ENCODE measurements at places on chromosomes 1 and 21.

GRCh38 chr1:34786521-34787325 lies 5.7 kb downstream of the GJB3 start:
- peak; percentile 69 for DNase-seq

GRCh38 chr1:61268546-61269240 lies 186.3 kb downstream of the NFIA start:
- no peak for DNase-seq

DNA sequence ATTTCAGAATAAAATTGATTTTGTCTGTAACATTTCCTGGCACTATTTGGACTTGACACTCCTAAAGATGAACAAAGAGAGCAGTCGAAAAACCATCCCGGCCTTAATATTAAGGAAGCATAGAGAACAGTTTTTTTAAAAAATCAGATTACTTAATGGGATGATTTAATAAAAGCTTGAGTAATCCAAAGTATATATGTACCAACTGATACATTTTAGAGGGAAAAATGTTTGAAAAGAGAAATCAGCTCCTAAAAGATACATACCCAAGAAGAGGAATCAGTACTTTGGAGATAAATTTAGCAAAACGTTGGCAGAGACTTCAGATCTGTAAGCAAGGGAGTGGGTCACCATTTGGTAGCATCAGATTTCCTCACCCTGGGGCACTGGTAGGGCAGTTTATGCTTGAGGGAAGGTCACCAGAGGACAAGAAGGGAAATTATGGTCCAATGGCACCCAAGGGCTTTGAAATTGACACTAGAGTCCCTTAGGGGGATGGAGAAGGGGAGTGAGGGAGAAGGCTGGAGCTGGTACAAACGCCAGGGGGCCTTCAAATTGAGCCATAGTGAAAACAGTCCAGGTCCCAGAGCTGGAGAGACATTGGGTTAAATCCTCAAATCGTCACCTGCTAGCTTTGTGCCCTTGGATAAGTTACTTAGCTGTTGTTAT lies 5.9 kb downstream of the SLAMF7 start:
- no peak for DNase-seq

GRCh38 chr1:52927212-52928014 lies at the start of gene SCP2:
Gene SCP2, plus strand, starts transcription at chr1:52927276. Its CDS starts 121 bp downstream, at chr1:52927397.
- peak; percentile 84 for DNase-seq

DNA sequence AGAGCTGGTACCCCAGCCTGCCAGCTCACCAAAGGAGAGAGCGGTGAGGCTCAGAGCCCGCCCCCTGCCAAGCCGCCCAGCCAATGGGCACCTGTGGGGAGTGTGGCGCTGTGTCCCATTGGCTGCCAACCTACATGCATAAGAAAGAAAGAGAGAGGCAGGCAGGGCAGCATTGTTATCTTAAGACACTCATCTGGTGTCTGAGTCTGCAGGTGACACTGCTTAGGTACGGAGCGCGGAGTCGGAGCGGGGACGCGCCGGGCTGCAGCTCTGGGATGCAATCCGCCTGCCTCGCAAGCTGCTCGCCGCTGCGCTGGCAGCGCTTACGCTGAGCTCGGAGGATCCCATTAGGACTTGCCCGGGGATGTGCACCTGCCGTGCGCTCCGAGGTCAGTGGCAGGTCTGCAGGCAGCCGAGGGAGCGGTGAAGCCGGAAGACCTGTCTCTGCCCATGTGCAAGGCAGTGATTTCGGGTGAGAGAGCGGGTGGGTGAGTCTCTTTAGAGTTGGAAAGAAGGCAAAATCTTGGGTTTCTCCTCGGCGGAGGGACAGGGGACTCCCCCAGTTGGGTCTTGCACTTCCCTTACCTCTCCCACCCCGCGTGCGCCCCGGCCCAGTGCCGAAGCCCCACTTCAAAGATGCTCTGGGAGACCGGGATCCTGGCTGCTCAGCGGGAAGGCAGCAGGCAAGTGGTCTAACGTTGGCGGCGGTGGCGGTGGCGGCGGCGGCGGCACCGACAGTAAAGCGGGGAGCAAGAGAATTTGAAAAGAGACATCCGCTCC lies at the start of gene BRINP2:
Gene BRINP2 (plus strand): TSS at position 203 of the 780 bp plus-strand sequence. CDS start 58,919 bp downstream, outside the sequence.
- no peak for DNase-seq

- no peak for DNase-seq
These were observed 11.3 kb downstream of the SSR2 start for GRCh38 chr1:156009404-156009803.

DNA sequence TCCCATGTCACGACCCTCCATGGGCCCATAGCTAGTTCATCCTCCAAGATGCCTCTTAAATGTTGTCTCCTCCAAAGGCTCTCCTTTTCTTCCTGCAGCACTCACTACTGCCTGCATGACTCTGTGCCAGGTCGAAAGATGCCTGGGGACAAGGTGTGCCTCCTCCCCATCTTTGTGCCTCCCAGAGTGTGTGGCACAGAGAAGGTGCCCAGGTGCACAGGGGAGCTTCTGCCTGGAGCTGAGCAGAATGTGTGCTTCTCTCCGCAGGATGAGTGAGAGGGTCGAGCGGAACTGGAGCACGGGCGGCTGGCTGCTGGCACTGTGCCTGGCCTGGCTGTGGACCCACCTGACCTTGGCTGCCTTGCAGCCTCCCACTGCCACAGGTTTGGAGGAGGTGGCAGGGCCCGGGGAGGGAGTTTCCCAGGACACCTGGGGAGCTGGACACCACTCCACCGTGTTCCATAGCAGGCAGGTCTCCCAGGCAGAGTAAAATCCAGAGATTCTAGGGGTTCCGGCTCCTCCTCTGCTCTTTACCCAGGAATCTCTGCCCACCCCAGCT lies 6.9 kb upstream of the PPM1J start:
- no peak for DNase-seq

DNA sequence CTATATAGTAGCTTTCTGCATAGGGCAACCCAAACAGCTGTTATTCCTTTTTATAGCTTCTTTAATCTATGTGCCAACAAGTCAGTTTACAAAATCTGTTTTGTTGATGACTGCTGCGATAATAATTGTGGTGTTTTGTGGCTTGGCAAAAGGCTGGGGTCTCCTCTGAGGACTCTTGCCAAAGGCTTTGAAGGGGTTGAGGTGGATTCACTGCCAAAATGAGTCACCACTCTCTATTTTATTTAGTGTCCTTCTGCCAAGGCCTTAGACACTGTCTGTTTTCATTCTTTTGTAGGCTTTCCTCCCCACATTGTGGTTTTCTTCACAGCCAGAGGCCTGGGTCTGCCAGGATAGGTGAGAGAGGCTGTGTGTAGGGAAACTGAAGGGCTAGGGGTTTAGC lies 161.8 kb downstream of the NFIA start:
- no peak for DNase-seq

GRCh38 chr21:45997205-45997494 lies 15.6 kb downstream of the COL6A1 start:
- DNase-seq: no peak

GRCh38 chr1:155107309-155108264 lies 20.1 kb upstream of the EFNA1 start:
- DNase-seq: no peak

GRCh38 chr1:59410457-59410856 lies 113.6 kb downstream of the FGGY start:
- DNase-seq: no peak

DNA sequence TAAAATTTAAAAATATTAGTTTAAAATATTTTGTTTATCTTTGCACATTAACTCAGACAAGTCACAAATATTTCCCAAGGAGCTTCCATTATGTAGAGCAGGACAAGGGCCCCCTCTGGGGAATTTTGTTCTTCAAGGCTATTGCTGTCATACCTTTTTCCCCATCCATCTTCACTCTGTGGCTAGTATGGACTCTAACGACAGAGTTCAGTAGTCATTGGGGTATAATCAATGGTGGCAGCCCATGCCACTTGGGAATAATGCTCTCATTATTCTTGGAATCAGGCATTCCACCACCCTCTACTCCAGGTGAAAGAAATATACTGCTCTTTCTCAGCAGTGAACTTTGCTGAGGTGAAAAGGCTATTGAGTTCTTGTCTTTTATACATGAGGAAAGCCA lies 38.5 kb upstream of the ERO1B start:
- DNase-seq: no peak

DNA sequence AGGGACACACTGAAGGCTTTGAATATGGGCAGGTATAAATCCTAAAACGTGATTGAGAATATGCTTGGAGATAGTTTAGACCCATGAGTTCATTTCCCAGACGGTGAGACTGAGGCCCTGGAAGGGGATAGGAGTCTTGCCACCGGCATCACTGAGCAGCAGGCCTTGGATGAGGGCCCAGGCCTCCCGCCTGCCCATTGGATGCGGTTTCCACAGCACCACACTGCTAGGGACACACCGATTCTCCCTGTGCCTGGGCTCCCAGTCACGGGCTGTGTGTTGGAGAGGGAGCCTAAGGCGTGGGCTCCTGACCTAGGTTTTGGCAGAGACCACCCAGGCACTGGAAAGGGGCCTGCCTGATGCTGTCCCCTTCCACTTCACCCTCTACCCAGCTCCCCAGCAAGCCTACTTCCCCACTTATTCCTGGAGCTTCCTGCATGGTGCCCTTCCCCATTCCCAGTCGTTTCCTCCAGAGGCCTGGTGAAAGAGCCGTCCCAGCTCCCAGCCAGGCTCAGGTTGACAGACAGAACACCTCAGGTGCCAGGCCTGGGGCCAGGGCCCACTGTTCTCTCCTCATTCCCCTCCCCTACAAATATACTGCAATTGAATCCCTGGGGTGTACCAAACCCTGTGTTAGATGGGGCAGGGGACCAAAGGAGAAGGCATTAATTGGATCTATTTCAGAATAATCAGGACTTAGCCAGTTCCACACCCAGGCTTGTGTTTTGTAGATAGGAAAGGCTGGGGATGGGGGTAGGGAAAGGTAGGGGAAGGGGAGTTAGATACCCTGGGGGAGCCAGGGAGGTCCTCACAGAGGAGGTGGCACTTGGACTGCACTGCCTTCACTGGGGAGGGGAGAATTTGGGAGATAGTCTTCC lies 3.4 kb downstream of the FOXO6 start:
- no peak for DNase-seq

GRCh38 chr21:28624626-28625025 lies 368.1 kb downstream of the LTN1 start:
- no peak for DNase-seq

GRCh38 chr1:189656628-189657530 lies 820.8 kb downstream of the BRINP3 start:
- DNase-seq: no peak

Measured in activated CD4-positive, alpha-beta T cell treated with anti-CD3 and anti-CD28 coated beads, Interleukin-2, amount 10 ng/mL, durations not matched to agents 7 days and 5 days (primary cell).